ENCODE measurements at places on chromosomes 16 and 17. TPM values are rescaled to one million over a fixed set of nuclear protein-coding genes. Genes with fewer than 3 reads are reported as not detected.

Gene NME4
- 27.6 TPM for total RNA-seq

Gene C16orf46
- 0.91 TPM for total RNA-seq

Gene DHRS7C
- not detected for total RNA-seq

Gene CCL5
- total RNA-seq: 63.3 TPM

Gene AXIN2
- 6.9 TPM for total RNA-seq

Gene TP53TG3
- not detected for total RNA-seq

Gene HES7
- total RNA-seq: 1.5 TPM

Gene PRDM7
- not detected for total RNA-seq

Gene CYB5D1
- 6.7 TPM for total RNA-seq

Gene HOXB6
- 0.24 TPM for total RNA-seq

Gene FMNL1
- 689 TPM for total RNA-seq

Gene TTYH2
- total RNA-seq: 7.2 TPM

Gene CLEC19A
- not detected for total RNA-seq

Gene TOP2A
- 425 TPM for total RNA-seq

Gene TP53TG3C
- not detected for total RNA-seq

Gene ST6GALNAC2
- 1.0 TPM for total RNA-seq

Gene DNAI2
- 1.4 TPM for total RNA-seq

Gene KCTD11
- 5.5 TPM for total RNA-seq

Gene PDP2
- 31.8 TPM for total RNA-seq

Gene RCVRN
- not detected for total RNA-seq

All from activated T-cell treated with anti-CD3 and anti-CD28 coated beads, Interleukin-2, amount 50 U/mL, for 72 hours (primary cell).